ENCODE measurements at places on chromosomes 6 and 20.

GRCh38 chr20:61719691-61720347, 345.9 kb downstream of the TAF4 start:
- no peak for DNase-seq

- DNase-seq: no peak
Measured at GRCh38 chr20:4160761-4161305, 145.5 kb upstream of the RNF24 start.

- peak; percentile 73 for DNase-seq
Measured at GRCh38 chr20:21702553-21703470, 2.7 kb upstream of the PAX1 start.

DNA sequence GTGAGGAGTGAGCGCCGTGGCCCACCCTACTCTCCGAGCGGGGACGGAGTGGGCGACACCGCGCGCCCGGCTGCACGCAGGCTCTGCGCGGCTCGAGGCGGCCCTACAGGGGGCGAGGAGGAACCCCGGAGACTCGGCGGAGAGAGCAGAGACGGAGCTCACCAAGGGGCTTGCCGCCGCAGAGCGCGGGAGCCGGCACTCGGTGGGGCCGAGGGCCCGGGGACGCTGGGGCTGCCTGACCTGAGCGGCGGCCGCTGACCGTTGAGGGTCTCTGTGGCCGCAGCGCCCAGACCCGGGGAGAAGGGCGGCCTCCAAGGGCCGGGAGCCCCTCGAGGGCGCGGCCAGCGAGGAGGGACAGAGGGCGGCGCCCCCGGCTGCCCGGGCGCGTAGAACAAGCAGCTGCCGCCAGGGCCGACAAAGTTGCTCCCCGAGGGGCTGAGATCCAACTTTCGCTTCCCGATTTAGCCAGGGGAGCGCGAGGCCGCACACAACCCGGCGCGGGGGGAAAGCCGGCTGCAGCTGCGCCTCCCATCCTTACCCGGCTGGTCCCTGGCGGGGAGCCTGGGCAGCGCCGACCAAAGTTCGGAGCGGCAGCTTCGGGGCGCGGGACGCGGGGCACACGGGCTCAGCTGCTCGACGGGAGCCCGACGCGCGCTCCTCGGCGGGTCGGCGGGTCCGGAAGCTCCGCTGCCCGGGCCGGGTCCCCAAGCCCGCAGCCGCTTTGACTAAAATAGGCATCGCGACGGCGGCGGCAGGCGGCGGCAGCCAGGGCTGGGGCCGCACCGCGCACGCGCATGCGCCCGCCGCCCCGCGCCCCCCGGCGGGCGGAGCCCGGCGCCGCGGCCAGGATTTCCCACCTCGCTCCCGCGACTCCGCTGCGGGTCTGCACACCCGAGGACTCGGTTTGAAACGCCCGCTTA, 43.1 kb downstream of the POPDC3 start:
- DNase-seq: peak; percentile 5

GRCh38 chr6:28443112-28443773, at the start of gene ZSCAN23:
TSS of gene ZSCAN23 (minus strand) at chr6:28443491. CDS start at chr6:28436266, 7,225 bp downstream.
- peak; percentile 89 for DNase-seq

DNA sequence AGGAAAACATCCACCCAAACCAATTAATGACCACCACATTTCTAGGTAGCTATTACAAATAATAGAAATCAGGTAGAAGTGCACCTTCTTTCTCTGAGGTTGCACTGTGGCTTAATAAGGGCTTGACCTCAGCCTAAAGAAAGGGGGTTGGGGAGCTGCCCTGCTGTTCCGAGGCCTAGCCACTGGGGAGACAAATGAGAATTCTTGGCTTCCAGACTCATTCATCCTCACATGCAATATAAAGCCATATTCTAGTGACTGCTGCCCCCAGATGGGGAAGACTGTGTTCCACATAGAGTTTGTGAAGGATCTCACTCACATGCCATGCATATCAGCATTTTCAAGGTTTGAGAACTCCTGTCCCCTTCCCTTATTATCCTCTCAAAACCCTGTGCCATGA, 22.9 kb downstream of the SAYSD1 start:
- DNase-seq: peak; percentile 36

DNA sequence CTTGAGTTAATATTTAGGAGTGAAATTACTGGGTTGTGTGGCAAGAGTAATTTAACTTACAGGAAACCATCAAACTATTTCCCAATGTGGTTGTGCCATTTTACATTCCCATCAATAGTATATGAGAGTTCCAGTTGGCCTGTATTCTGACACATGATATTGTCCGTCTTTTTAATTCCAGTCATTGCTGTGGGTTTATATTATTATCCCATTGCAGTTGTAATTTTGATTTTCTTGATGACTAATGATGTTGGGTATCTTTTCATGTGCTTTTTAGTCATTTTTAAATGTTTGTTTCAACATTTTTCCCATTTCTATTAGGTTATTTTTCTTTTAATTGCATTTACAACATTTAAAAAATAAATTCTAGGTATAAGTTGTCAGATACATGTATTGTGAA, 614.0 kb downstream of the UTRN start:
- DNase-seq: no peak

- DNase-seq: no peak
Measured at GRCh38 chr6:166850677-166851076, 105.7 kb downstream of the RNASET2 start.
